ENCODE measurements at places on chromosomes 3 and 15.
A peak's percentile ranks its signal among the peaks of the same experiment; 100 is the strongest.

DNA sequence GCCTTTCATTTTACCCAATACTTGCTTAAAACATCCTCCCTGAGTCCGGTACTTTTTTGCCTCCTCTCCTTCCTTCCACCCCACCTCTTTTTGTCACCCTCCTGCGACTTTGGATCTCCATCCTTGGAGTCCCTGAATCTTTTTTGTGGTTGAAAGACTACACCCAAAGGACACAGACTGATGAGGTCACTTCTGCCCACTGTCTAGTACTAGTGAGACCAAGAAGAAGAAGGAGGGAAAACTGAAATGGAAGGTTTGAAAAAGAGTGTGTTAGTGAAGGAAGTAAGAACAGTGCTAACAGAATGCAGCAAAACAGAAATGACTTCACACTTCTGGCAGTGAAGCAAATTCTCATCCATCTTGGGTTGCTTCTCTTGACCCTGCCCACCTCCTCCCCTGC is 6.6 kb downstream of the B3GNT5 start:
- DNase-seq: no peak

DNA sequence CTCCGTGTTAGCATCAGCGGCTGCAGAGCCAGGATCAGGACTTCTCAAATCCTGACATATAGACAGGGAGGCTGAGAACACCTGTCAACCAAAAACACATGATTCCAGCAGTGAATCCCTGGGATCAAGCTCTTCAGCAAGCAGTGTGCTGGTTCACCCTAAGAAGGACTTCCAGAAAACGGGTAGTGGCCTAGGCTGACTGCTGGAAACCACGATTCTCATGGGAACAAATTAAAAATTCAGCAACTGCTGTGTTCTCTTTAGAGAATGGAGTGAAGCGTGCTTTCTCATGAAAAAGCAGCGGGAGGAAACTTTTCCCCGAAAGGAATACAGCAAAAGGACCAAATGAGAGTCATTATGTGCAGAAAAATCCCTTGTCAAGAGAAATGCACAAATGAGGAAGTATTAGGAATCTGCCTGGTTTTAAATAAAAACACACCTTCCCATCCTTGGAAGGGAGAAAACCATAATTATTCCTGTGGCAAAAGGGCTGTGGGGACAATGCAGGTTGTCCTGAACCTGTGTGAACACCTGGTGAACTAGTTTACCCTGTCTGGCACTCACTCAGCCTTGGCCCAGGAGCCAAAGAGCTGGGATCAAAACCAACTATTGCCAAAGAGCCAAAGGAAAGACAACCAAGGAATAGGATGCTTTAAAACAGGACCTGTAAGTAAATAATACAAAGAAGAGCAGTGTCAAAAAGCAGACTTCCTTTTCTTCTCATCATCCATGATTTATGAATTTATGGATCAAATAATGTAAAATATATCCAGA is 13.4 kb downstream of the IL12A start:
- no peak for DNase-seq

- no peak for DNase-seq
Observed at GRCh38 chr3:64063207-64063982, 40.1 kb upstream of the PSMD6 start.

- no peak for DNase-seq
Observed at GRCh38 chr3:193701953-193702635, 109.1 kb downstream of the OPA1 start.

DNA sequence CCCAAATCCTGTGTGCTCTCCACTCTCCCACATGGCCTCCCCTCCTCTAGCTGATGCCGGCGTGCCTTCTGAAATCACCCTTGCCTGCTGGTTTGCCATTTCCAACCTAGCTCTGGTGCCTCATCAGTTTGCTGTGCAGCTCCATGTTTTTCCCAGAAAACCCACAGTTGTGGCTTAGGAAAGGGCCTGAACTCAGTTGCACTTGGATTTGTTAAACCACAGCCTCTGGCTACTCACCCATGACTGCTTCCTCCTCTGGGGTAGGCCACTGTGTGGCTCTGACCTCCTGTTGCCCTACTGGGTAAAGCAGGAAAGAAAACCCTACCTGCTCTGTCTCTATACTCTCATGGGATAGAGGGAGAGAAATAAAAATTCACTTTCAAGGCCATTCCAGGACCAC is 97.3 kb downstream of the DAPK2 start:
- no peak for DNase-seq

DNA sequence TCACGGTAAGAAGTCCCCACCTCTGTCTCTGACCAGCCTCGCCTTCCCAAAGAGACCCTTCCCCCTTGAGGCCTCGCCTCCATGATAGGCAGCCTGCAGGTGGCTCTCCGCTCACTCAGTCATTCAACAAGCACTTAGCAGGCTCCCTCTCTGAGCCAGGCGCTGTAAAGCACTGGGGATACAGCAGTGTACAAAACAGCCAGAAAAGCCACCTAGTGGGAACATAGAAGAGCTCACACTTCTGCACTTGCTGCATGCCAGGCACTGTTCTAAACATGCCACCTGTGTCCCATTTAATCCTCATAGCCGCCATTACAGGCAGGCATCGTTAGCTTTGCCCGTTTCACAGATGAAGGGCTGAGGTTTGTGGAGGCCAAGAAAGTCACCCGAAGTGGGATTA is 56.0 kb downstream of the SEMA3G start:
- DNase-seq: no peak

DNA sequence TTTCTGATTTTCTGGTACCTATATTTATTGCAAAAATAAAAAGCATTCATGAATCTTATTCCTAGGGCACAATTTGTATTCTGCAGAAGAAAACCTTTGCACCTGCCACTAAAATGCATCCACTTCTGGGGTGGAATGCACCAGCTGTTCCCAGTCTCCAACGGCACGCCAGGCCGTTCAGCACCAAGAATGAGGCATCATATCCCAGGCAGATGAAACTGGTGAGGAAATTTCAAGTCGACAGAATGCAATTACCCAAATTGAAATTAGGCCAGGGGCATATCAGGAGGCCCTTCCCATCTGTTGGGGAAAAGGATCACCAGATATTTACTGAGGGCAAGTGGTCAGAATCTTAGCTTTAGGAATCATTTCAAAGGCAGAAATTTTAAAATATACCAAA is 13.6 kb upstream of the RBMS3 start:
- DNase-seq: no peak

GRCh38 chr15:74386496-74387140 is 19.2 kb upstream of the CYP11A1 start:
- no peak for DNase-seq

GRCh38 chr3:126147147-126147931 is 33.0 kb downstream of the ALDH1L1 start:
- DNase-seq: no peak

DNA sequence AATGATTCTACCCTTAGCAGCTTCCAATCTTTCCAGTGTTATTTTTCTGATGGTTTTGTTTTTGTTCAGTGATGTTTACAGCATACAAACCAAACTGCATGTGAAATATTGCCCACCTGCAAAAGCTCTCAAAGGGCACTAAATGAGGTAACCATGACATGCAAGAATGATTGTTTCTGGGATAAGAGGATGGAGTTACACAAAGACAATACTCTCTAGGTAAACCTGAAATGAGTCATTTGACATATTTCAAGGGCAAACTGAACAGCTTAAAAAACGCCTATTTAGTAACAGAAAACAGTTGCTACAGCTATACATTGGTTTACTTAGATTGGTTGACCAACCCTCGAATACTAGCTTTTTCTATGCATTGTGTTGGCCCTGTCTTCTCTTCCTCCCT is 481.7 kb downstream of the ZPLD1 start:
- DNase-seq: no peak

DNA sequence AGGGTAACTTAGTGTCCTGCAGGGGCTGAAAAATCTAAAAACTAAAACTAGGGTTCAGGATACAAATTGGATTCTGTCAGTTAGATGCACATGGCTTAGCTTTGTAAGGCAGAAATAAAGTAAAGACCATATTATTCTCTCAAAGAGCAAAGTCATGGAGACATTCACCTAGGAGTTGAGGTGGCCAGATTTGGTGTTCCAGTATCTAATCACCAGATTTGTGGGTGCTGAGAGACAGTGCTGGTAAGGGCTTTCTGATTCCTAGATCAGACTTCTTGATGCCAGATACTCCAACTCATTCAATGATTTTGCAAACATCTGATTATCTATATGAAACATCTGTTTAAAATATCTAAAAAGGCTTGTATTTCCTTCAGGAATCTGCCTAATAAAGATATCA is 28.3 kb upstream of the TBC1D5 start:
- DNase-seq: no peak

- peak; percentile 43 for DNase-seq
Observed at GRCh38 chr3:160413613-160414248, 14.3 kb downstream of the SMC4 start.

DNA sequence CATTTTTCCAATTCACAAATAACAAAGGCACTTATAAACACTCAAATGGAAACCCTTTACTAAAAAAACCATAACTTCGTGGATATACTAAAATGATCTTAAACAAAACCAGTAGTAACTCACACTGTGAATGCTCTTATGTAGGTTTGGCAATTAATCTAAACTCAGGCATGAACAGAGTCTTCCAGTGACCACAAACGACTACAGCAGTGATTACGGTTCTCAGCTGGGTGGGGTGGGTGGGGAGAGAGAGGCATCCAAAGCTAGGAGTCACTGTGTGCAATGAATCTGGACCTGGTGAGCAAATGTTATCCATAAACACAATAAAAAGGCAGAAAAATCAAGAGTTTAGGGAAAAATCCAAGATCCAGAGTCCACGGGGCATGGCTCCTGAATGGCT is 21.3 kb downstream of the SLC12A8 start:
- DNase-seq: no peak

GRCh38 chr15:31296646-31297574 is 29.7 kb upstream of the KLF13 start:
- DNase-seq: no peak

GRCh38 chr3:56890448-56891091 is 88.8 kb upstream of the ARHGEF3 start:
- DNase-seq: no peak

GRCh38 chr3:122513386-122514122 is 1.2 kb downstream of the KPNA1 start:
- no peak for DNase-seq
